ENCODE measurements at places on chromosomes 3 and 15.

DNA sequence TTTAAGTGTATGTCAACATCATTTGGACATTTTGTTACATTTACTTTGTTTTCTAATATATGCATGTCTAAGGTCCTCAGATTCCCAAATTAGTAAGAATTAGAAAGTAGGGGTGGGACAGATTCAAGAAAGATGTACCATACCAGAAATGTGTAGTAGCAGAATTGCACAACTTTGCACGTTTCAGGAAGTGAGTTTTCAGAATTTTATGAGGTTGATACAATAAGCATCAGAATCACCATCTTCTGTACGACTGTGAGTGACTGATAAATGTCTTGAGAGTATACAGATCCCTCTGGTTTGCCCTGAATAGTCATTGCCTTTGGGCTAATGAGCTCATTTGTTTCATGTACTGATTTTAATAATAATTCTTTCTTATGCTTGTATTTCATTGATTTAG, 9.3 kb downstream of the ARIH2 start:
- no peak for DNase-seq

GRCh38 chr15:73927003-73927475, 777 bp downstream of the LOXL1 start:
- no peak for DNase-seq

DNA sequence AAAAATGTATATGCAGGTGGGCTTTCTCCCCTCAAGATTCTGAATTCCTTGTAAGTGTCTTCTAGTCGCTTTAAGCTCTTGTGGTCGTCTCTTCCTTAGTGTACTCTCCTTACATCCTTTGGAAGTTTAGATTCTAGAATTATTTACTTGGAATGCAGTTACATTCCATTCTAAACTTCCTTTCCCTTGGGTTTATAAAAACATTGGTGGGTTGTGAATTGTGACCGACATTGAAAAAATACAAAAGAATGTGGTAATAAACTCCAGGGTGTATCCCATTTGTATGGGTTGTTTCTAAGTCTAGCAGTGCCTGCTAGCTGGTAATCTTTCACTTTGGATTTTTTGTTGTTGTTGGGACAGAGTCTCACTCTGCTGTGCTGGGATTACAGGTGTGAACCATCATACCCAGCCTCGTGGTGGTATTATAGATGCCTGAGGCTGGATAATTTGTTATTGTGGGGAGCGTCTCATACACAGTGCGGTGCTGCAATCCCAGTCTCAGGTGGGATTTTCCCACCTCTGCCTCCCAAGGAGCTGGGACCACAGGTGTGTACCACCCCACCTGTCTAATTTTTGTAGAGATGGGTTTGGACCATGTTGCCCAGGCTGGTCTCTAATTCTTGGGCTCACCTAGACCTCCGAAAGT, 9.1 kb downstream of the CHD2 start:
- peak; percentile 61 for DNase-seq

GRCh38 chr3:18112674-18113375, 312.3 kb downstream of the SATB1 start:
- no peak for DNase-seq

- no peak for DNase-seq
These were observed 30.7 kb downstream of the LRTM1 start for GRCh38 chr3:54897028-54897711.

Measured in SW 1271 (cell line).